ENCODE measurements at places on chromosomes 2 and 18. TPM values are rescaled to one million over a fixed set of nuclear protein-coding genes. Genes with fewer than 3 reads are reported as not detected.

DNA sequence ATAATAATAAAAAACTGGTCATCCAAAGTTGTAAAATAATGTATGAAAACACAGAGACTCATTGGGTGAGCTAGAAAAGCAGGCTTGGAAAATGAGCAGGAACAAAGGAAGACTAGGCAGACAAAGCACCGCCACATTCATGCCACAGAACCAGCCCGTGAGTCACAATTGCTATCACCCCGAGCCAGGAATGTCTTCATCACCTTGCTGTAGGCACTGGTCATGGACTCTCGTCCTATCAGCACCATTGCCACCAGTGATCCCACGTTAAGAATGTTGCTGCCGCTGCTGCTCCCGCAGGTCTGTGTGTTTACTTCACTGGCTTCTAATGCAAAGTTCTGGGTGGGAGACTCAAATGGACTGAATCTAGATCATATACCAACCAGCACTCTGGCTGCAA is 417.9 kb downstream of the PID1 start:
- DNase-seq, result no peak

The MTHFD2 gene
- polyA plus RNA-seq, result 14.8 TPM

DNA sequence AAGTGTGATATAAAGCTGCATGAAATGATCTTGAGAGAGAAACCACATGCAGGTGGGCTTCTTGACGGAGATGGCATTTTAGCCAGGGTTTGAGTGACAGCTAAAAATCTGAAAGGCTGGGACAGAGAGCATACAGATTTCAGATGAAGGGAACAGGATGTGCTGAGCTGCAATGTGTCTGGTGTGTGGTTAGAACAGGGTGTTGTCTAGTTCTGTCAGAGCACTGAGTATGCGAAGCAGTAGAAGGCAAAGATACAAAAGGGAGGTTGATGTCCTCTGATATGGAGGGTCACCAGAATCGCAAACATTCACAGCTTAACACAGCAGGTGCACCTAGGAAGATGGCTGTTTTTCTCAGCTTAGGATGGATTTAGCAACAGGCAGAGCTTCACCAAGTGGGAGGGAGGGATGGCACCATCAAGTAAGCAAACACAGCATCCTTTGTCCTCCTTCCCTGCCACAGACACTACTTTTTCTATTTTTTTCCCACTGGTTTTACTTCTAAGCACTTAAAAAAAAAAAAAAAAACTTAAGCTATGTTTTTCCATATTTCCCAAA is 182.5 kb downstream of the TMX3 start:
- DNase-seq, result no peak

The SLC16A14 gene
- 6.9 TPM for polyA plus RNA-seq

The SCN7A gene
- 123 TPM for polyA plus RNA-seq

- no peak for DNase-seq
Observed at GRCh38 chr2:164881524-164881923, 39.9 kb upstream of the COBLL1 start.

DNA sequence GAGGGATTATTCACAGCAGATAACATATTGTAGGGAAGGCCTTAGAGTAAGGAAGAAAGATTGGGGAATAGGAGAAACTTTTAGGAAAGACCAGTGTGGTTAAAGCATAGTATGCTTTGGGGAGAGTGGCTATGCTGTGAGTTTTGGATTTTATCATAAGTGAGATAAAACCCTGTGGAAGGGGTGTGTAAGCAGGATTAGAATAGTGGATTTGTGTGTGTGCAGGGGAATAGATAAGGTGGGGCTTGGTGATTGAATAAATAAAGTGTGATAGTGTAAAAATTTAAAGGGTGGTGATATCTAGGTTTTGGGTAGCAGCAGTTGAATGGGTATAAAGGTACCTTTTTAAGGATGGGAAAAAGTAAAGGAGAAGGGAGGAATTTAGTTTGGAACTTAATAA is 137.7 kb downstream of the NCOA1 start:
- DNase-seq, result no peak

The ZNF512 gene
- 89.2 TPM for polyA plus RNA-seq

Measured in right lung (tissue), 10 donors.